ENCODE measurements at places on chromosomes 16 and 17.
A peak's percentile ranks its signal among the peaks of the same experiment; 100 is the strongest.

- no peak for ATAC-seq
Measured at GRCh38 chr17:77790143-77790829, 168.2 kb upstream of the TNRC6C start.

- peak; percentile 73 for ATAC-seq
Measured at GRCh38 chr17:43442711-43443110, 41.1 kb upstream of the DHX8 start.

GRCh38 chr17:68591583-68591982 lies 9.6 kb downstream of the FAM20A start:
- ATAC-seq, result no peak

DNA sequence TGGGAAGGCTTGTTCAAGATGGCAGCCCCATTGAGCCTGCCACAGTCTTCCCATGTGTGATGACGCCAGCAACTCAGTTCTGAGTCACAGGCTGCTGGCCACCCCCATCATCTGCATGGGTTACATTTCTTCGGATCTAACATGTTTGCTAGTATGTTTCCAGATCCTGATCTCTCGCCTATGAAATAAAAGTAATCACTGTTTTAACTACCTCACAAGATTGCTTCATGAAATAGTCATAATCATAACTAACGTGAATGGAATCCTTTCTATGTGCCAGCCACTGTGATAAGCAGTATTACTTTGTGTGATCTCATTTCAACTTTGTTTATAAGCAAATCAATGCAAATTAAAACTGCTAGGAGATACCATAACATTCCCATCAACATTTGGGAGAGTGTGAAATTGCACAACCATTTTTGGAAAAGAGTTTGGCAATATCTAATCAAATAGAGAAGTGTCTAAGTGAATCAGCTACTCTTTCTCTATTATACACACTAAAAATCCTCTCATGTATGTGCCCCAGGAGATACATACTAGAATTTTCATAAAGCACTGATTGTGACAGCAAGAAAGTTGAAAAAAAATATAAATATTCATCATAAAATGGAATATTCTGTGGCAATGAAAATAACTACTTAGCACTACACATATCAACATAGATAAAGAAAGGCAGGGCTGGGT lies 300.2 kb upstream of the IRX5 start:
- ATAC-seq, result no peak

- ATAC-seq, result peak; percentile 95
Measured at GRCh38 chr16:85330694-85331188, 218.5 kb upstream of the CIBAR2 start.

DNA sequence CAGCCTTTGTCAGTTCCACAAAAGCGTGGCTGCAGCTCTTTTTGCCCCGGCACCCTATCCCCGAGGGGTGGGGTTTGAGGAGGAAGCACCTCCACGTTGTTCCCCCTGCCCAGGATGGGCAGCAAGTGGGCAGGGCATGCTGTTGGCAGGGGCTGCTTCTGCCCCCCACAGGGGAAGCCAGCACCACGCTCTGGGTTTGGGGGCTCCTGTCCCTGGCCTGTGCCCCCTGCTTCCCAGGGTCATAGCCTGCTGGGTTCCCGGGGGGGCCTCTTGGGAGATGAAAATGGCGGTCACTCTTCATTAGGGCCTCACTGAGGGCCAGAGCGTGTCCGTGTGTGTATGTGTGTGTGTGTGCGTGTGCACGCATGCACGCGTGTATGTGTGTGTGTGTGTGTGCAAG lies 22.8 kb downstream of the LASP1 start:
- ATAC-seq, result no peak

DNA sequence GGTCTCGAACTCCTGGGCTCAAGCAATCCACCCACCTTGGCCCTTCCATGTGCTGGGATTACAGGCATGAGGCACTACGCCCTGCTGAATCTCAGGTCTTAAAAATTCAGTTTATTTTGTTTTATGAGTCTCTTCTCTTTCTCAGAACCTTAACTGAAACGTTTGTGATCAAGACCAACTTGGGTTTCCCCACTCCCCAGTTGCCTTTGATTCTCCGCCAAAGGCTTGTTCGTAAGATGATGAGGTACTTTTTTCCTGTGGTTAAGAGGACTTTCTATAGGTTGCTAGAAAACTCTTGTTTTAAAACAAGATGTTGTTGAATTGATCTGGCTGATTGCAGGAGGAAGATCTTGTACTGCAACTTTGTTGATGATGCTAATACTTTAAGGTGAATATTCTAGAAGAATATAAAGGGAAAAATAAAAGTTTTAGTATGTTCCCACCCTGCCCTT lies 11.7 kb downstream of the ABCC1 start:
- no peak for ATAC-seq

GRCh38 chr16:75762746-75763145 lies 36.5 kb upstream of the CPHXL start:
- no peak for ATAC-seq

- no peak for ATAC-seq
Measured at GRCh38 chr16:54346041-54346440, 59.5 kb upstream of the IRX3 start.

DNA sequence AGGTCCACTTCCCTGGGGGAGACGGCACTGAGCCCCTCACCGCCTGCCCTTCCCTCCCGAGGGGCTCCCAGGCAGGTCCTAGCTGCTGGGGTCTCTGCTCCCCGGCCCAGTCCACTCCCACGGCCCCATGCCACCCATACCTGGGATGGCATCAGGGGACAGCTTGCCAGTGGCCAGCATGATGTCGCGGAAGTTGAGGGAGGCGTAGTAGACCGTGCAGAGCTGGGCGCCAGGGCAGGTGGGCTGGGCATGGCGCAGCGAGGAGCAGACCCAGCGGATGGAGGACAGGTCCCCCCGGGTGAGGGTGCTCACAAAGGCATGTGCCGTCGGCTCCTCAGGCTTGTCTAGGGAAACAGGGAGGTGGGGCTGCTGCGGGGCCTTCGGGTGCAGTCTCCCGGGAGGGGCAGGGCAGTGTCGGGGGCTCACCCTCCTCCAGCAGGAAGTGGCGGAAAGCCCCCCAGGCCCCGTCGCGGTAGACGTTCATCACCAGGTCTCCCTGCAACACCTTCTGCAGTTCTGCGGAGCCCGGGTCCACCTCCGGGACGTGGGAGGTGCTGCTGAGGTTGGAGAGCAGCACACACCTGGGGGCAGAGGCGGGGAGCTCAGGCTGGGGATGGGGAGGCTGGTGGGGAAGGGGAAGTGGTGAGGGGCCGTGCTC lies 13.5 kb downstream of the FASN start:
- ATAC-seq, result no peak

GRCh38 chr16:1325261-1325660 lies 8.2 kb upstream of the BAIAP3 start:
- no peak for ATAC-seq

GRCh38 chr16:10776280-10776679 lies 32.6 kb downstream of the NUBP1 start:
- no peak for ATAC-seq

GRCh38 chr16:75108792-75109731 lies 7.5 kb downstream of the LDHD start:
- ATAC-seq, result peak; percentile 47

- ATAC-seq, result no peak
Measured at GRCh38 chr17:45334701-45335677, 18.2 kb upstream of the MAP3K14 start.

GRCh38 chr16:72532906-72533410 lies 361.0 kb upstream of the PMFBP1 start:
- no peak for ATAC-seq

GRCh38 chr16:17252701-17253100 lies 218.1 kb downstream of the XYLT1 start:
- no peak for ATAC-seq

- ATAC-seq, result no peak
Measured at GRCh38 chr16:88622866-88623265, 15.5 kb upstream of the IL17C start.

DNA sequence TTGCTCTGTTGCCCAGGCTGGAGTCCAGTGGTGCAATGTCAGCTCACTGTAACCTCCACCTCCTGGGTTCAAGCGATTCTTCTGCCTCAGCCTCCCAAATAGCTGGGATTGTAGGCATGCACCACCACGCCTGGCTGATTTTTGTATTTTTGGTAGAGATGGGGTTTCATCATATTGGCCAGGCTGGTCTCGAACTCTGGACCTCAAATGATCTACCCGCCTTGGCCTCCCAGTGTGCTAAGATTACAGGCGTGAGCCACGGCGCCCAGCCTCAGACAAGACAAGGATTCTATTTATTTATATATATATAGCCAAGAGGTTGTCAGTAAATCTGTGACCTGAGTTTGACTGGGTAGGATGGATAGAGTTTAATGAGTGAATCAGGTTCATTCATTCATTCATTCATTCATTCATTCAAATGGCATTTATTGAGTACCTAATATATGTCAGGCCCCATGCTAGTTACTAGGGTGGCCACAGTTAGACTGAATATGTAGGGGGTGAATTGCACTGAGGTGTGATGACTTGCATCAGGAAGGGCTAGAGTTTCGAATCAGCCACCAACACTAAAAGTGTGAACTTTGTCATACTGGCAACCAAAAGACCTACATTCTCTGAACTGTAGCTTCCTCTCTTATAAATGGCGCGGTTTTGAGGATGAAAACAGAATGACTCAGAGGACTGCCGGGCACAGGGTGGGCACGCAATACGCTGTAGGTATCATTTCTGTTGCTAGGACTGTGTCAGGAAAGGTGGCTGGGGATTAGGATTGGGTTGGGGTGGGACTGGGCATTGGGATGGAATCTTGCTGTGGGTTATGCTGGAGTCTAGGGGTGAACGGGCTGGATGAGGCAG lies 37.8 kb downstream of the ITGAE start:
- no peak for ATAC-seq

GRCh38 chr16:31355431-31356100 lies 590 bp downstream of the ITGAX start:
- no peak for ATAC-seq

- ATAC-seq, result no peak
Measured at GRCh38 chr17:75102385-75102821, 7.4 kb upstream of the ARMC7 start.

GRCh38 chr17:40480501-40481003 lies 20.9 kb downstream of the TNS4 start:
- no peak for ATAC-seq

DNA sequence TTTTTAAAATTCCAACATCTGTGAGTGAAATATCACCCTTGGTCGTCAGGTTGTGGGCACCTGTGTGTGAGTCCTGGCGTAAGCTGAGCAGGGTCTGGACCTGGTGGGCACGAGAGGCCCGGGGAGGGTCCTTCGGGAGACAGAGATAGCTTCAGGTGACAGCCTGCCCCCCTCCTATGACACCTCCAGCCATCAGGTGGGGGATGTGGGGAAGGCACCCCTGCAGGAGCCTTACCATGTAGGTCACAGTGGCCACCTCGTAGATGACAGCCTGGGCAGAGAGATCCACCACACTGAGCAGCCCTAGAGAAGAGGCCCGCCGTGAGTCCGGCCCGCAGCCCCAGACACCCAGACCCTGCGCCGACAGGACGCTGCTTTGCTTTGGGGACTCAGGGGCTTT lies 11.2 kb downstream of the SLC47A2 start:
- no peak for ATAC-seq

DNA sequence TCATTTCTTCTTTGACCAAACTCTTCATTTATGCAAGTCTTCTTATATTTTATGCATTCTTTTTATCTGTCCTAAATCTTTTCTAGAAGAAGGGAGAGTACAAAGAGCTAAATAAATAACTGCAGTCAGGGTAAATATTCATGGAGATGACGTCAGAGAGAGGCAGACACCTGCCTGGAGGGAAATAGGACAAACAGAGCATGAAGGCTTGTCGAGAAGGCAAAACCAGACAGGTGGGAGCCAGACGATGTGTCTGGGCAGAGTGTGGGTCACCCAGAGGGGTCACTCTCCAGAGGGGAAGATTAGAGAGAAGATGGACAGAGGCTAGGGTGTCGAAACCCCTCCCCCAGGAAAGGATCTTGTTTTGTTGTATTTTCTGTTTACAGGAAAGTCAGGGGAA lies 78.3 kb upstream of the RPL38 start:
- no peak for ATAC-seq

GRCh38 chr16:14681115-14681514 lies 13.0 kb downstream of the PLA2G10 start:
- ATAC-seq, result no peak

- no peak for ATAC-seq
Measured at GRCh38 chr17:70206361-70207010, 37.2 kb downstream of the KCNJ2 start.

GRCh38 chr16:81567987-81568748 lies 123.6 kb downstream of the CMIP start:
- ATAC-seq, result peak; percentile 91

DNA sequence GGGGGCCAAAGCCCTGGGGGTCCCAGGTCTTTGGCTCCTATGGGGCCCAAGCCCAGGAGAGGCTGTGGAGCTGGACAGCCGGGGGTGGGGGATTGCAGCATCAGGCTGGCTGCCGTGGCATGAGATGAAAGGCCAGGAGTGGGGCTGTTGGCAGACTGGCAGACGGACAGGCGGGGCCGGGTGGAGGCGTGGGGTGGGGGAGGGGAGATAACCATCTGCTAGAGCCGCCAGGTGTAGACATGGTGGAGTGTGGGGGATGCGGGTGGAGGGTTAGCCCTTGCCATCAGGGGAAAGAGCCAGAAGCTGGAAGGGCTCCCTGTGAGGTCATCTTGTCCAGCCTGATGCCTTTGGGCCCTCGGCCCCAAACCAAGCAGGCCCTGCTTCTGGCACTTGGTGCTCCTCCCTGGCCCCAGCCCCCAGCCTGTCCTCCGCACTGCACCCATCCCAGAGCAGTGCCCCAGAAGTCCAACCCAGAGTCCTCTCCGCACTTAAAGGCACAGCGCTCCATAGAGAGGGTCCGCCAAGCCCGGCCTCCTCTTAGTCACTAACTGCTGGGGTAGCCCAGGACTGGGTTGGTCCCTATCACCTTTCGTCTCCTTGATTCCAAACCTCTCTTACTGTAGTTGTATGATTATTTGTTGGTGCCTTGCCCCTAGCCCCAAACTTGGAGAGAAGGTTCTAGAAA lies 33.3 kb upstream of the DLX4 start:
- no peak for ATAC-seq

- no peak for ATAC-seq
Measured at GRCh38 chr16:84641643-84642358, 6.5 kb upstream of the KLHL36 start.

GRCh38 chr16:87411375-87412271 lies 19.5 kb downstream of the MAP1LC3B start:
- ATAC-seq, result no peak

GRCh38 chr17:21358682-21359482 lies 17.3 kb upstream of the KCNJ12 start:
- ATAC-seq, result no peak

DNA sequence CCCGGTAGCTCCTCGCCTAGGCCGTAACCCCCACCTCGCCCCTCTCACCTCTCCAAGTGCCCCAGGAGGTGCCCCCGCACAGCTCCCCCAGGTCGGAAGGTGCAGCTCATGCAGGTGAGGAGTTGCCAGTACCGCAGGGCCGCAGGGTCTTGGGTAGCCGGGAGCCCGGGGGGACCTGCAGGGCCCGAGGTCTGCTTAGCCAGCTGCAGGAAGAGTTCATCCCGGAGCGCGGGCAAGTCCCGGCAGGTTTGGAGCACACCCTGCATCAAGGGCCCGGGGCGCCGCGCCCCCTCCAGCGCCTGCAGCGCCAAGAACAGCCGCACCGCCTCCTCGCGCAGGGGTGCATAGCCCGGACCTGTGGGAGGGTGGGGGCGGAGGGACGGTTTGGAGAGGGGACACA lies 4.8 kb downstream of the PLEKHH3 start:
- no peak for ATAC-seq
